ENCODE measurements at places on chromosomes 6 and 20.
A peak's percentile ranks its signal among the peaks of the same experiment; 100 is the strongest.

GRCh38 chr6:3610206-3610605, 141.3 kb downstream of the PXDC1 start:
- no peaks in the 10 kb centered on the region for H3K36me3 ChIP-seq
- H3K27ac ChIP-seq = no peak overlapping the region
- peaks cover 16% of the 10 kb centered on the region for H3K27me3 ChIP-seq

DNA sequence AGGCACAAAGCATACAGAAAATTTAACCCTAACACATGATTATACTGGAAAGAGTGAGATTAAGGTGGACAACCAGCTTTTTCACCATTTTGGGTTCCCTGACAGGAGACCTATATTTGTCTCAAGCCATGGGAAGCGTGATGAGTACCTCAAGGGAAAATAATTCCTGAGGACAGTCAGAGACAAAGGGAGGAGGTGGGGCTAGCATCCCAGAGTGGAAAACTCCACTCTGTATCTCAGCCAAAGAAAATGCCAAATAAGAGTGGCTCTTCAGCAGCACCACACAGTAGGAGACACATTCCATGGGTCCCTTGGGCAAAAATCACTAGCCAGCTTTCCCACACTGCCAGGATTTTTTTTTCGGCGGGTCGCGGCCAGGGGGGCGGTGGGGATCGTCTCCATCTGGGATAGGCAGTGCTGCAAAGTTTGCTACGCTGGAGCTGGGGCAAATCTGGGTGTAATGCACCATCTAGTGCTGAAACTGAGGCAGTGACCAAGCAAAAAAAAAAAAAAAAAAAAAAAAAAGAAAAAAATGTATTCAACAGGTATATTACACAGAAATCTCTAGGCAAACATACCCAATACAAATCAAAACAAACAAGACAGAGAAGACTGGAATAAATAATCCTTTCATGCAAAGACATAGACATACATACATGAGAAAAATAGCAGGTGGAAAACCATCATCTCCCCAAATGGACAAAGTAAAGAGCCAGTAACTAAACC, 77.3 kb upstream of the SLC35F1 start:
- no peaks in the 10 kb centered on the region for H3K27me3 ChIP-seq
- H3K27ac ChIP-seq = no peak overlapping the region
- DNase-seq = peak; percentile 27
- no peaks in the 10 kb centered on the region for H3K36me3 ChIP-seq
- H3K4me3 ChIP-seq = peak overlapping the region; percentile 57
- H3K4me1 ChIP-seq = no peaks in the 10 kb centered on the region

DNA sequence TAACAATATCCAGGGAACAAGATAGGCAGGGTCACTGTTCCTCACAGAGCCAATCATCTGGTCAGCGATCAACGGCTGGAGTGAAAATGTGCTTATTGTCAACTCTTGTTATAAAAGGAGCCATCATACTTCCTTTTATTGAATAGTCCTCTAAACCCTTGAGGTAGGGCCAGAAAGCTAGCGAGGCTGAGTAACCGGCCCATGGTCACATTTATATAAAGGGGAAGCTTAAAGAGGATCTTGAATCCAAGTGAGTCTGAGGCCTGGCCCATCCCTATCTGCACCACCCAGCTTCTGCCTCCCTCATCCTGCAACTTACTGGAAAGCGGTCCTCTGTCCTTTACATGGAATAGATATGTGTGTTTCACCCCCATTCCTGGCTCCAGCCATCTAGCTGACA, 9.5 kb downstream of the PHACTR3 start:
- H3K36me3 ChIP-seq = no peaks in the 10 kb centered on the region
- peaks cover 11% of the 10 kb centered on the region for H3K4me1 ChIP-seq
- no peak overlapping the region for H3K27ac ChIP-seq
- no peaks in the 10 kb centered on the region for H3K27me3 ChIP-seq

- H3K4me3 ChIP-seq = no peak overlapping the region
- no peaks in the 10 kb centered on the region for H3K4me1 ChIP-seq
- no peaks in the 10 kb centered on the region for H3K36me3 ChIP-seq
- peaks cover 39% of the 10 kb centered on the region for H3K27me3 ChIP-seq
- no peak overlapping the region for H3K27ac ChIP-seq
These were observed 6.0 kb upstream of the VNN1 start for GRCh38 chr6:132719736-132720448.

DNA sequence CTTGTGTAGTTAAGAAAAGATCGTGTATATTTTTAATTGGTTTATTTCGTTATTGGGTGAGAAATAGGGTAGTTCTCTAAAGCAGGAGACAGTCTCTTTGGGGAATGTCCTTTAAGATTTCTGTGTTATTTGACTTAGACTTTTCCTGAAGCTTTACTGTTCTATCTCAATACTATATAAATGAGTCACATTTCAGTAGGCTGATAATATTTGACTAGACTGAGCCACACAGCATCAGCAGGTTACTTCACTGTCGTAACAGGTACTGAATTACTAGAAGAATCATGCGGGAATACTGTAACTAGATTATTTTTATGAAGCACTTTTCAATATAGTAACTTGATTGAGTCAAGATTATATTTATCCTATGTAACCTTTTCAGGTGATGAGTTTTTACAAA, 1.4 kb downstream of the SMAP1 start:
- H3K27ac ChIP-seq = no peak overlapping the region
- H3K36me3 ChIP-seq = no peaks in the 10 kb centered on the region
- H3K27me3 ChIP-seq = no peaks in the 10 kb centered on the region
- H3K4me3 ChIP-seq = peak overlapping the region; percentile 79
- no peak for DNase-seq

DNA sequence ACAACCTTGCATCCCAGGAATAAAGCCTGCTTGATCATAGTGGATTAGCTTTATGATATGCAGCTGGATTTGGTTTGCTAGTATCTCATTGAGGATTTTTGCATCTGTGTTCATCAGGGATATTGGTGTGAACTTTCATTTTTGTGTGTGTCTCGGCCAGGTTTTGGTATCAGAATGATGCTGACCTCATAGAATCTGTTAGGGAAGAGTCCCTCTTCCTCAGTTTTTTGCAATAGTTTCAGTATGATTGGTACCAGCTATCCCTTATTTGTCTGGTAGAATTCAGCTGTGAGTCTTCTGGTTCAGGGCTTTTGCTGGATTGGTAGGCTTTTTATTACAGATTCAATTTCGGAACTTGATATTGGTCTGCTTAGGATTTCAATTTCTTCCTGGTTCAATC, 132.5 kb downstream of the ZFAND3 start:
- H3K36me3 ChIP-seq = peaks cover 9% of the 10 kb centered on the region
- H3K27me3 ChIP-seq = no peaks in the 10 kb centered on the region
- DNase-seq = no peak
- H3K27ac ChIP-seq = no peak overlapping the region
- no peaks in the 10 kb centered on the region for H3K4me1 ChIP-seq

GRCh38 chr6:25418454-25419052, 139.4 kb downstream of the CARMIL1 start:
- H3K27ac ChIP-seq = no peak overlapping the region
- H3K4me1 ChIP-seq = no peaks in the 10 kb centered on the region
- no peaks in the 10 kb centered on the region for H3K27me3 ChIP-seq
- no peak overlapping the region for H3K4me3 ChIP-seq

DNA sequence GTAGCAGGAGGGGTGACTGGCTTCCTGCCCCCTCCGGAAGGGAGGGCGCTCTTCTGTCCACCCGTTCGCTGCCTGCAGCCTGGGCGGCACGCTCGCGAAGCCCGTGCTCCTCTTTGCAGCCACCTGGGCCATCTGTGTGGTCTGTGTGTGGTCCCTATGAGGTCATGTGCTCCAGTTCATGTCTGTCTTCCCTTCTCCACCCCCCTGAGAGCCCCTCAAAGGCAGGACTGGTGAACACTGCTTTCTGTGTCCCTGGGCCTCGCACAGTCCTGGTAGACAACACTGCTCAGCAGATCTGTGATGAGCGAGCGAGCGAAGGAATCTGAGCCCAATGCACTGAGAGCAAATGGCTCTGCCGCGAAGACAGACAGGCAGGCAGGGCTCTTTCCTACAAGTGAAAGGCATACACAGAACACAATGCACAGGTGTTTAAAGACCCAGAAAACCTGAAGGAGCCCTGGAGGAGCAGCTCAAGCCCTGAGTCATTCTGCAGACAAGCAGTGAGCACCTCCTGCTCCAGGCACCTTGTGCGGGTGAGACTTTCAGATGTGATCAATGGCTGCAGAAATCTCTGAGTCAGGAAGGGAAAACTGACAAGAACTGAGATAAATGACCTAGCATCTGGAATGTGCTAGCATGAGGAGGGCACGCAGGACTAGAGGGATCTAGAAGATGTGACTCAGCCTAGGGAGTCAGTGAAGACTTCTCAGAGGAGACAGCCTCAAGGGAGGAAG, 27.1 kb downstream of the PPP1R3G start:
- H3K36me3 ChIP-seq = no peaks in the 10 kb centered on the region
- no peak for DNase-seq
- no peaks in the 10 kb centered on the region for H3K4me1 ChIP-seq
- H3K27ac ChIP-seq = no peak overlapping the region
- H3K27me3 ChIP-seq = no peaks in the 10 kb centered on the region

DNA sequence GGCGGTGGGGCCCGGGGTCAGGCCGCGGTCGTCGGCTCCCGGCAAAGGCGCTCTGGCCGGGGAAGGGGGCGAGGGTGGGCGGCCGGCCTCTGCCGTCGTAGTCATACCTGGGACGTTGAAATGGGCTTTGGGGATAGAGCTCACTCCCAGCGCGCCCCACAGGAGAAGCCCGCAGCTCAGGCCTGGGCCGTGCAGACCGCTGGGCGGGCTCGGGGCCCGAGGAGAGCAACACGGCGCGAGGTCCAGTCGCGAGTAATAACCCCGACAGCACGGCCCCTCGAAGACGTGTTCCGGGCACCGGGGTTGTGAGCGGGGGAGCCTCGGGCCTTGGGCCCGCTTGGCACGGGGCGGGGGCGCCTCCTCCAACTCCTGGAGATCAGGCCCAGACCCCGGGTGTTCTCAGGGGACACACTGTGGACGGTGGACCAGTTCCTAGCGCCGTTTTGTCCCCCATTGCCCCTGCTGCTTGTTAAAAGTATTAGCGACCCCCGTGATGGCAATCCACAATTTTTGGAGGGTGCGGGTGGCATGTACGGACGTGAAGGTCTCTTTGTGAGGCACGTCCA, 10.9 kb downstream of the FOXC1 start:
- H3K4me3 ChIP-seq = no peak overlapping the region
- H3K27me3 ChIP-seq = no peaks in the 10 kb centered on the region
- H3K4me1 ChIP-seq = peaks cover 11% of the 10 kb centered on the region
- peaks cover 7% of the 10 kb centered on the region for H3K36me3 ChIP-seq

- no peaks in the 10 kb centered on the region for H3K27me3 ChIP-seq
- DNase-seq = no peak
- H3K4me3 ChIP-seq = no peak overlapping the region
- H3K36me3 ChIP-seq = no peaks in the 10 kb centered on the region
These were observed 88.1 kb downstream of the TNFRSF21 start for GRCh38 chr6:47221565-47221964.

DNA sequence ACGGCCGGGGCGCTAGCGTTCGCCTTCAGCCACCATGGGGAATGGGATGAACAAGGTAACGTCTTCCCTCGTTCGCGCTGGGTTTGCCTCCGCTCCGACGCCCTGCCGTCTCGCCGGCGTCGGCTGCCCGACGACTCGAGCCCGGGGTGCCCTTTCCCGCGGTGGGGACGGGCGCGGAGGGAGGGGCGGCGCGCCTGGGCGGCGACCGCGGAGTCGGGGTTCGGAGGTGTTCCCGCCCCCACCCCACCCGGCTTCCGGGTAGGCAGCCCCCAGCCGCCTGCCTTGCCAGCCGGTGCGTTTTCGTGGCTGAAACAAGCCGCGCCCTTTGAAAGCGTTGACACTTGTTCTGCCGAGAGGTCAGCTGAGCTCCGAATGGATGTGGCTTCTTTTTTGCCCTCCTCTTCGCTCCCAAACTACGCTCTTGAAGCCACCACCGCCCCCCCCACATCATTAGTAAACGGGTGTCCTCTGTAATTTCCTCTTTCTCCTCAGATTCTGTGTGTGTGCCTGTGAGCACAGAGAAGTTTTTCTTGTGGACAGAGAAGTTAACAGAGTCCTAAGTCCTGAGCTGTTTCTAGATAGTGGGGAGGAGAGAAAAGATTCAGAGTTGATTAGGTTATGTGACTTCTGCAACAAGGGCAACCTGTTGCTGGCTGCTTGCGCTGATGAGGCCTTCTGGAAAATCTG, 362 bp downstream of the DUSP22 start:
- peaks cover 23% of the 10 kb centered on the region for H3K27me3 ChIP-seq
- peak overlapping the region; percentile 94 for H3K27ac ChIP-seq
- H3K4me3 ChIP-seq = peak overlapping the region; percentile 89
- no peaks in the 10 kb centered on the region for H3K36me3 ChIP-seq

GRCh38 chr6:150018846-150019580, 6.3 kb downstream of the RAET1L start:
- H3K4me1 ChIP-seq = no peaks in the 10 kb centered on the region
- no peak overlapping the region for H3K4me3 ChIP-seq
- H3K27ac ChIP-seq = no peak overlapping the region
- DNase-seq = no peak

GRCh38 chr6:90303039-90303438, 6.4 kb upstream of the BACH2 start:
- H3K4me3 ChIP-seq = no peak overlapping the region
- DNase-seq = no peak
- H3K27me3 ChIP-seq = peaks cover 33% of the 10 kb centered on the region
- H3K36me3 ChIP-seq = no peaks in the 10 kb centered on the region
- H3K4me1 ChIP-seq = no peaks in the 10 kb centered on the region
- H3K27ac ChIP-seq = no peak overlapping the region

DNA sequence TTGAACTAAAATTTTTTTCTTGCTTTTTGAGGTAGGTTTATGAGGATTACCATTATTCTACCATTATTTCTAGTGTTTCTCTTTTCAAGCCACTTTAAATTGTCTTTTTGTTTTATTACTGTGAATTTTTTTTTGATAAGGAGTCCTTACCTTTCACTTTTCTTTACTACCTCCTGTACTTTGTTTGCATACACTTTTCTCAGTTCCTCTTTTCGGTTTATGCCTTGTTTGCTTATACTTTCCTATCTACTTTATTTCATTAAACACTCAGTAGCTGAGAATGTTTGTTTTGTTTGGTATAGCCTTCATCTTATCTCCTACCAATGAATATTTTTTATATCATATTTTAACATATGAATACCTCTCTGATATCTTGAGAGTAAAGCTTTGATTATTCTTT, 147.9 kb downstream of the TFAP2B start:
- no peak for DNase-seq
- H3K27ac ChIP-seq = no peak overlapping the region
- H3K4me1 ChIP-seq = no peaks in the 10 kb centered on the region
- H3K27me3 ChIP-seq = no peaks in the 10 kb centered on the region
- H3K36me3 ChIP-seq = no peaks in the 10 kb centered on the region

GRCh38 chr20:22698259-22698842, 114.0 kb upstream of the FOXA2 start:
- H3K4me1 ChIP-seq = no peaks in the 10 kb centered on the region
- DNase-seq = no peak
- no peaks in the 10 kb centered on the region for H3K36me3 ChIP-seq
- peaks cover 17% of the 10 kb centered on the region for H3K27me3 ChIP-seq
- H3K4me3 ChIP-seq = no peak overlapping the region
- no peak overlapping the region for H3K27ac ChIP-seq
